ENCODE measurements at places on chromosomes 7 and 10.
A peak's percentile ranks its signal among the peaks of the same experiment; 100 is the strongest.

DNA sequence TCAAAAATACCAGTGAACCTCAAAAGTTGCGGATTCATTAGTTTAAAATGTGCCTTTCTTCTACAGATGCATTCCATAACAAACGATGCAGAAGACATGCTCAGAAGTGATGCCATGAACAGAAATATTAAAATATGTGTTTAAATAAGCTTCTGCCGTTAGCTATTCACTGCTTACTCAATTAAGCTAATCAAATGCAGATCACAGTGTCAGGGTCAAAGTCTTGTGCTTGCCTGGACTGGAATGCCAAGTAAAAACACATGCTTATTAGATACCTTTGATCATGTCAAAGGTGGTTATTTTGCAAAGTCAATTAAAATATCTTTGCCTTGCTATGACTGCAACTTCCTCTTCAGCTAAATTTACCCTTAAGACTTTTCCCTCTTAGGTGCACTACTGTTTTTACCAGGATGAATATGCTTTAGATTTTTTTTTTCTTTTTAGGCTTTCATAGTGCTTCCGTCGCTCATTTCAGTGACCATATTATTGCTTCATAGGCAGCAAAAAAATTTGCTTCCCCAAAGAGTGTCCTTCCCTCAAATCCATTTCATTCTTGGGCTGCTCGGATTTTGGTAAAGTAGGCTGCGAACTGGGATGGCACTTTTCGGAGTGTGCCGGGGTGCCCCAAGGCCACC is 905 bp downstream of the ASB13 start:
- H3K36me3 ChIP-seq, result no peaks in the 10 kb centered on the region
- H3K4me3 ChIP-seq, result peak overlapping the region; percentile 90
- peak overlapping the region; percentile 95 for H3K27ac ChIP-seq
- no peaks in the 10 kb centered on the region for H3K27me3 ChIP-seq
- H3K4me1 ChIP-seq, result peaks cover 7% of the 10 kb centered on the region

DNA sequence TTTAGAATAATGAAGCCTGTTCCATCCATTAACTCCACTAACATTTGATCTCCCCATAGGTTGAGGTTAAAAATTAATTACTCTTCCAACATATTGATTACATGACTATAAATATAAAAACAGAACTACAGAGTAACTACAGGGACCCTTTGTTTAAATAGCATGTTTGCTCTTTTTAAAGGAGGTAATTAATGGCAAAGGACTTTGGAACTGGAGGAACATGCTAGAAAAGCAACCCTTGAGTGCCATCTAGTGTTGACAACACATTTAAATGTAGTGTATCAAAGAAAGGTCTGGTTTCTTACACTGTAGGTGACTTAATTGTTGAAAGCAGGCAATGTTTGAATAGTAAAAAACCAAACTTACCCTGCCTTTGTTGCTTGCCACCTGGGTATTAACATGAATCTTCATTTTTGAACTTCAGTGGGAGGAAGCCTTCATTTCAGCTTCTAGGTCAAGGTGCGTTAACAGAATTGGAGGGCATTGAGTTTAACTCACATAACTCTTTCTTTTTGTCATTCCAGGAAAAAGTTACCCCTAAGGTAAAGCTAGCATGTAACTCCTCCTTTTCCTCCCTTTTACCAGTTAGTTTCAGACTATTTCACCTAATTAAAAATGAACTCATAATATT is 52.6 kb upstream of the CAPZA2 start:
- H3K4me3 ChIP-seq, result no peak overlapping the region
- no peaks in the 10 kb centered on the region for H3K36me3 ChIP-seq
- H3K4me1 ChIP-seq, result peaks cover 21% of the 10 kb centered on the region
- no peaks in the 10 kb centered on the region for H3K27me3 ChIP-seq
- peak overlapping the region; percentile 85 for H3K27ac ChIP-seq

- no peaks in the 10 kb centered on the region for H3K27me3 ChIP-seq
- no peak overlapping the region for H3K4me3 ChIP-seq
- H3K4me1 ChIP-seq, result no peaks in the 10 kb centered on the region
These were observed 88.2 kb upstream of the ARMC3 start for GRCh38 chr10:22839639-22840038.

DNA sequence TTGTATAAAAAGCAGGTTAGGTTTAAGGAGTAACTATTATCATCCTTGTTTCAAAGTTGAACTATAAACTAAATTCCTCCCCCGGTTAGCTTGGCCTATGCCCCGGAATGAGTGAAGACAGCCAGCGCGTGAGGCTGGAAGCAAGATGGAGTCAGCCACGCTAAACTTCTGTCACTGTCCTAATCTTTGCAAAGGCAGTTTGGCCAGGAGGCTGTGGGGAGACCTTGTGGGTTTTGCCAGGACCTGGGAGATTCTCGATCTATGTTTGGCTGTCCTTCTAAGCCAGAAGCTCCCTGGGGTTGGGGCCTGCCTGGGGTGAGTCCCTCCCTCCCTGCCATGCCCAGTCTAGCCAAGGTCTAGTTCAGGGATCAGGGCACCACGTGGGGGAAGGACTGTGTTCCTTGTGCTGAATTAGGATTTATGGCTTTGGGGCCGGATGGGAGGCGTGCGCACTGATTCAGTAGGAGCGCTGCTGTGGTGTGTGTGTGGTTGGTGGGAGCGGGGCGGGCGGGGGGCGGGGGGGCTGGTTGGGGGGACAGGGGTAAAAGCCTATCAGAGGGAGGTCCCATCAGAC is 871 bp upstream of the GTF2IRD1 start:
- peaks cover 17% of the 10 kb centered on the region for H3K4me1 ChIP-seq
- no peaks in the 10 kb centered on the region for H3K27me3 ChIP-seq
- no peaks in the 10 kb centered on the region for H3K36me3 ChIP-seq
- peak overlapping the region; percentile 74 for H3K27ac ChIP-seq

DNA sequence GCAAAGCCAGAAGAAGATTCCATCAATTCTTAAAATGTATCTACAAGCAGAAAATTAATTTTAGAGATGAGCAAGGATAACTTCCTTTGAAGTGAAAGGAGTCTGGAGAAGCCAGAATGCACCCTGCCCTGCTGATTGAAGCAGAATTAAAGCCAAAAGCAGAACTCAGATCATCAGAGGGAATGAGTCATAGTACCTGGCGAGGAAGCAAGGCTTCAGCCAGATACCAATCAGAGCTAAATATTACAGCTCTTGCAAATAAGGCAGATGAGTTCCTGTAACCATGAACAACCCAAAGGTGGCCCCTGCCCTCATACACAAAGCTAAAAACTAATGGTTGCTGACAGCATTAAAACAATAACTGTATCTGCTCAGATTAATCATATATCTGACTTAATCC is 10.4 kb downstream of the HTR7 start:
- H3K4me1 ChIP-seq, result no peaks in the 10 kb centered on the region
- H3K4me3 ChIP-seq, result no peak overlapping the region
- H3K27me3 ChIP-seq, result no peaks in the 10 kb centered on the region
- DNase-seq, result no peak
- no peak overlapping the region for H3K27ac ChIP-seq
- no peaks in the 10 kb centered on the region for H3K36me3 ChIP-seq

DNA sequence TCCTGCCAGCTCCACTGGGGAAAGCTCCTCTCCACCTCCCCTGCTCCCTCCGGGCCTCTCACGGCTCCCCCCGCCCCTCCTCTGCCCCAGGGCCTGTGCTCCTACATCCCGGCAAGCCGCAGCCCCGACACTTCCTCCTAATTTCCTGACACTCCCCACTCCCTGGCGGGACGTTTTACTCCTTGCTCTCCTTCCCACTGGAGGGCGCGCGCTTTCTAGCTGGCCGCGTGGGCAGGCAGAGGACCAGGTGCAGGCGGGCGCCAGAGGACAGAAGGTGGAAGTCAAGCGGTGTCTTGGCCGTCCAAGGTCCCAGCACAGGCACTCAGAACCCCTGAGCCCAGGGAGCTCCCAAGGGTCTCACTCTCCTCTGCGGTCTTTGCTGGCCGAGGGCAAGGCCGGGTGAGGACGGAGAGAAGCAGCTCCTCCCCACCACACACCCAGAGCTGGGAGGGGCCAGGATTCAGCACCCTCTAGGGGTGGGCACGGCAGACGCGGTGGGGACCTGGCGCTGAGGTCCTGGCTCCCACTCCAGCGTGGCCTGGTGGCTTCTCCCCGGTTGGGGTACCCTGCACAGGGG is 19.1 kb downstream of the ADAM8 start:
- no peaks in the 10 kb centered on the region for H3K27me3 ChIP-seq
- H3K4me3 ChIP-seq, result no peak overlapping the region

DNA sequence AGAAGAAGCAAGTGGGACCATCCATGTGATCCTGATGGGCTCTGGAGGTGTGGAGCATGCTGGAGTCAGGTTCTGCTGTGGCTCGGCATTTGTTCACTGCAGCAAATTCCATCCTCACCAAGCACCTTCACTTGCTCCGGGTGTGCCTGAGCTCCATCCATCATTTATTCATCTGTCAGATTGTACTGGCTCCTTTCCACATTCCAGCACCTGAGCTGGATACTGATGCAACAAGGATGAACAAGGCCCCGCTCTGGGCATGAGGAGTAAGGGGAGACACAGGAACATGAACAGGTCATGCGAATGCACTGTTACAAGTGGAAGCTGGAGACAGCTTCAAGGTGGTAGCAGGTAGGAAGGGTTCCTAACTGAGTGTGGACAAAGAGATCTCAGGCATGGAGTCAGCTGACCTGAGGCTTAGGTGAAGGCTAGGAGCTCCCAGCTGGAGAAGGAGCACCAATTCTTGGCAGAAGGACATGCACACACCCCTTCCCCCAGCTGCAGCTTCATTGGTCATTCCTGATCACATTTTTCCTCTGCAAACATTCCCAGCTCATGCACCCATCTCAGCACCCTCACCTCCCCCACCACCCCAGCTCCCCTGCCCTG is 133.7 kb upstream of the ZMIZ1 start:
- no peak for DNase-seq
- H3K4me1 ChIP-seq, result no peaks in the 10 kb centered on the region
- H3K4me3 ChIP-seq, result no peak overlapping the region
- no peak overlapping the region for H3K27ac ChIP-seq
- H3K27me3 ChIP-seq, result no peaks in the 10 kb centered on the region
- no peaks in the 10 kb centered on the region for H3K36me3 ChIP-seq

- no peaks in the 10 kb centered on the region for H3K27me3 ChIP-seq
- no peak for DNase-seq
- no peaks in the 10 kb centered on the region for H3K4me1 ChIP-seq
- no peak overlapping the region for H3K4me3 ChIP-seq
These were observed 617.9 kb upstream of the GRM3 start for GRCh38 chr7:86025807-86026206.

GRCh38 chr10:38025283-38025682 is 14.8 kb downstream of the ZNF33A start:
- H3K27ac ChIP-seq, result no peak overlapping the region
- no peak overlapping the region for H3K4me3 ChIP-seq
- no peaks in the 10 kb centered on the region for H3K27me3 ChIP-seq
- H3K4me1 ChIP-seq, result no peaks in the 10 kb centered on the region
- no peak for DNase-seq

- no peaks in the 10 kb centered on the region for H3K27me3 ChIP-seq
- H3K4me1 ChIP-seq, result no peaks in the 10 kb centered on the region
- H3K4me3 ChIP-seq, result no peak overlapping the region
- H3K36me3 ChIP-seq, result no peaks in the 10 kb centered on the region
These were observed 155.1 kb downstream of the ANK3 start for GRCh38 chr10:60234551-60234950.

- H3K4me3 ChIP-seq, result no peak overlapping the region
- no peaks in the 10 kb centered on the region for H3K36me3 ChIP-seq
- H3K27me3 ChIP-seq, result no peaks in the 10 kb centered on the region
These were observed 61.4 kb downstream of the BBS9 start for GRCh38 chr7:33190688-33191304.

GRCh38 chr7:90232430-90232829 is 12.5 kb upstream of the CFAP69 start:
- DNase-seq, result no peak
- H3K4me3 ChIP-seq, result peak overlapping the region; percentile 32
- H3K4me1 ChIP-seq, result no peaks in the 10 kb centered on the region
- no peaks in the 10 kb centered on the region for H3K27me3 ChIP-seq

DNA sequence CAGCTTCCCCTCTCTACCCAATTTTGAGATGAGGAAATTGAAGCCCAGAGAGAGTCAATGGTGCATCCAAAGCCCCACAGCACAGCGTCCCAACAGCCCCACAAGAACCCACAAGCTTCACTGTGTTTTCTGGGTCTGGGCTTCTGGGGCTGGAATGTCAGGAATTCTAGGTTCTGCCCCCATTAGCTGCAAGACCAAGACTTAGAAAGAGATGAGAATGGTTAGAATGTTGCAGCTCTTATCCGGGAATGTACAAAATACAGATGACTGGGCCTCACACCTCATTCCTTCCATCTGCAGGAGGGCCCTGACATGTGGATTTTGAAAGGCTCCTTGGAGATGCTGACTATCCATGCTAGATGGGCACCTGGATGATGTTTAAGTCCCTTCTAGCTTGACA is 6.0 kb upstream of the SGPL1 start:
- no peaks in the 10 kb centered on the region for H3K36me3 ChIP-seq
- H3K27me3 ChIP-seq, result no peaks in the 10 kb centered on the region
- DNase-seq, result no peak
- H3K27ac ChIP-seq, result no peak overlapping the region
- no peak overlapping the region for H3K4me3 ChIP-seq

- no peak overlapping the region for H3K4me3 ChIP-seq
- H3K36me3 ChIP-seq, result no peaks in the 10 kb centered on the region
- no peak for DNase-seq
These were observed 64.8 kb upstream of the MEOX2 start for GRCh38 chr7:15751191-15751701.

DNA sequence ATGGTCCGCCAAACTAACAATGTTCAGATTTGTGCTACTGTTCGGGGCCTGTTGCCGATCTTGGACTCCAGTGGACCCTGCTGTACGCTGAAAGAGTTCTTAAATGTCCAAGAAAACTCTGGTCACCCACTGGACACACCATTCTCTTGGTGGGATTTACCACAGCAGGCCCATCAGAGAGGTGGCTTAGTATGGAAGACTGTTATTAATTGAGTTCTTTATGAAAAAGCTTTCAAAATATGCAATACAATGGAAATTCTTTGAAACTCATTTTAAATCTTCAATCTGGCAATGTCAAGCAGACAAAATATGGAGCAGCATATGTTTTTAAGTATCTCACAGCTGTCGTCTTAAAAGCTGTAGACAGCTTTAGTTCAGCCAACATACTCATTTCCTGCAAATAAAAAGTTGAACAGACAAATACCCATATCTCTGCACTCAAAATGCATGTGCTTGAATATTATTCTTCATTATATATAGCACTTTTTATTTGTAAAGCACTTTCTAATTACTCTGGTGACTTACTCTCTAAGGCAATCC is 37.4 kb upstream of the GRM8 start:
- H3K4me1 ChIP-seq, result no peaks in the 10 kb centered on the region
- DNase-seq, result no peak
- H3K27me3 ChIP-seq, result no peaks in the 10 kb centered on the region
- H3K4me3 ChIP-seq, result no peak overlapping the region

DNA sequence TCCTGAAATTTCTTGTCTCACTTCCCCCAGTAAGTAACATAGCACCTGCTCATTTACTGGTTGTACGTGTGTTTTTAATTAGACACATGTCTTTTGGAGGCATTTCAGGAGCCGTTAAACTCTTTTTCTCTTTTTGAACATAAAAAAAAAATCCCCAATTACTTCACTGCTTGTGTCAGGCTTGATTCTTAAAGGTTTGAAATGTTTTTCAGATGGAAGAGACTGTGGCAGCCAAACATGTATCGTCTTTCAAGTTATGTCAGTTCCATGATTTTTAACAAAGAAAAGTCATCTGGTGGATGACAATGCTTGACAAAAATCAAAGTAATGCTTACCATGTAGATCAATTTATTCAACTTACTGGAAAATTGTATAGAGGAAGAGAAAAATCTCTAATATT is 585.8 kb downstream of the GATA3 start:
- H3K36me3 ChIP-seq, result no peaks in the 10 kb centered on the region
- DNase-seq, result no peak
- H3K4me3 ChIP-seq, result no peak overlapping the region
- no peaks in the 10 kb centered on the region for H3K27me3 ChIP-seq
